ENCODE measurements at places on chromosomes 7 and 10. TPM values are rescaled to one million over a fixed set of nuclear protein-coding genes. Genes with fewer than 3 reads are reported as not detected.

DNA sequence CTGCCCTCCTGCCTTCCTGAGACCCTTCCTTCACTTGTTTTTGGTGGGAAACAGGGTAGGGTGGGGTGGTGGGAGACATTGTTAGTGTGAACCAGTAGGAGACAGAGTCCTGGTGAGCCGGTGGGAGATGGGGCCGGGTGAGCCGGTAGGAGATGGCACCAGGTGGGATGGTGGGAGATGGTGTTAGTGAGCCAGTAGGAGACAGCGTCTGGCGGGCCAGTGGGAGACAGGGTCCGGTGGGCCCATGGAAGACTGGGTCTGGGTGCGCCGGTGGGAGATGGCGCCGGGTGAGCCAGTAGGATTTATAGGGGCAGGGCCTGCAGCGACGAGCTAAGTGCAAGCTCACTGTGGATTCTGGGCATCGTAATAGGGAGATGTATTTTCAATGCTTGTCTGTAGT lies 116.8 kb downstream of the TRRAP start:
- DNase-seq = no peak

GRCh38 chr10:129165076-129165720 lies 301.8 kb upstream of the MGMT start:
- DNase-seq = no peak

GRCh38 chr7:138214926-138215325 lies 138.7 kb downstream of the AKR1D1 start:
- DNase-seq = no peak

TSPAN33 gene
- 81.0 TPM for polyA plus RNA-seq

TMEM213 gene
- polyA plus RNA-seq = 29.3 TPM
